ENCODE measurements at places on chromosomes 5 and 9. TPM values are rescaled to one million over a fixed set of nuclear protein-coding genes. Genes with fewer than 3 reads are reported as not detected.

DNA sequence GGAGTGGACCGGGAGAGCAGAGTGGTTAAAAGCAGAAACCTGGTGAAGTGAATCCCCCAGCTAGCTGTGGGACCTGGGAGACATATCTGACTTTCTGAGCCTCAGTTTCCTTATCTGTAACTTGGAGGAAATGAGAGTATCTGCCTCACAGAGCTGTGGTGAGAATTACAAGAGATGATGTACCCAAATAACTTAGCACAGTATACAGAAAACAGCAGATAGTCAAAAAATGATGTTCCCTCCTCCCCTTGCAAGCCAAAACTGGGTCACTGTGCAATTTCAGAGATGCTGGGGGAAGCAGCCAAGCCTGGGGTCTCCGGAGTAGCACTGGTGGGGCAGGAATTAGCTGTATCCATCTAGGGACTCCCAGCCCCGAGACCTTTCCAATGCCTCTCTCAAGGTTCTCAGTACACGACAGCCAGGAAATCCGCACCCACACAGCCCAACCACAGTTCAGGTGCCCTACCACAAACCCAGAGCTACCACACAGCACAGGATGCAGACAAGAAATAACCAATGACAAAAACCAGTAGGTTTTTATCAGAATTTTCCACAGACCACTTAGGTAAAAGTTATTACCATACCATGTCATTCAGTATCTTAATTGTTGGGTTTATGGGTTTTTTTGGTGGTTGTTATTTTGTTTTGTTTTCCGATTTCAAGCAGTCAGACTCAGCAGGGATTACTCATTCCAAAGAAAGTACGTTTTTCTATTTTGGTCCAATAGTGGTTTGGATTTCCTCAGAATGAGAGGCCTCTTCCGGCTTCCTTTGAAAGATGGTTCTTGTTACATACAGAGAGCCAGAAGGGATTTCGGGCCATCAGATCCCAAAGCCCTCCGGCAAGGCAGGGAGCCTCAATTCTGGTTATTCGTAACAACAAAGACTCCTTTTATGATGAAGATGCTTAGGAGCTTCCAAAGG, 4.9 kb upstream of the HRH2 start:
- H3K36me3 ChIP-seq, result no peaks in the 10 kb centered on the region
- no peaks in the 10 kb centered on the region for H3K27me3 ChIP-seq
- H3K4me1 ChIP-seq, result no peaks in the 10 kb centered on the region
- H3K4me3 ChIP-seq, result no peak overlapping the region

DNA sequence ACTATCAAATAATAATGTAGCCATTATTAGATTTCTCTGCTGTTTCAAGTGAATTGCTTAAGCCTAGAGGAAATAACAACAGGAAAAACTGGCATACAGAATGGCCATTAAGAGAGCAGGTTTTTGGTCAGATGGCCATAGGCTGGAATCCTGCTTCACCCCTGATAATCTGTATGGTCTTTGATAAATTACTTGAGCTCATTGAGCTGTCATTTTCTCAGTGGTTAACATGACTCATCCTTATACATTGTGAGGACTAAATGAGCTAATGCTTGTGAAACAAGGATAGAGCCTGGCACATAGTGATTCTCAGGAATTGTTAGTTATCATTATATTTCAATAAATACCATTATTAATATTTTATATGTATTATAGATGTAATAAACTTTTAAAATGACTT, 516.5 kb downstream of the KIF4B start:
- no peaks in the 10 kb centered on the region for H3K36me3 ChIP-seq
- H3K27ac ChIP-seq, result no peak overlapping the region
- H3K4me3 ChIP-seq, result no peak overlapping the region
- no peak for DNase-seq
- no peaks in the 10 kb centered on the region for H3K27me3 ChIP-seq
- no peaks in the 10 kb centered on the region for H3K4me1 ChIP-seq

GRCh38 chr5:141488591-141489561, at the start of gene PCDHGC5:
Gene PCDHGC5, plus strand, starts transcription at chr5:141489081. Its CDS starts 160 bp downstream, at chr5:141489241.
- peaks cover 43% of the 10 kb centered on the region for H3K36me3 ChIP-seq
- no peak within 1 kb of the TSS for H3K4me3 ChIP-seq
- DNase-seq, result no peak
- H3K4me1 ChIP-seq, result peaks cover 13% of the 10 kb centered on the region

DNA sequence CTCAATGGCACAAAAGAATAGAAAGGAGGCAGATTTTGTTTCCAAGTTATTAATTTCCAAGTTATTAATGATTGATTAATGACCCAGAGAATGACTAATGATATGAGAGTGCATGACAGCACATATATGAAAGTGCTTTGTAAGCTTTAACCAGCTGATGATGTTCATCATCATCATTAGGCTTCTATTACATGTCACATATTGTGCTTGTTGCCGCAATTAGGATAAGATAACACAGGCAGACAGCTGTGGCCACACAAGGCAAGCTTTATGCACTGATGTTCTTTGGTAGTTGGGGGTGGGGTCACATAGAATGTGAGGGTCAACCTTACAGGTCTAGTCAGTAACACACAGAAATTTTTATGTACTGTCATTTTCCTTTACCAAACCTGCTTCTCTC, 219.7 kb downstream of the TRPM3 start:
- no peaks in the 10 kb centered on the region for H3K27me3 ChIP-seq
- DNase-seq, result no peak
- no peak overlapping the region for H3K27ac ChIP-seq
- no peaks in the 10 kb centered on the region for H3K36me3 ChIP-seq
- no peak overlapping the region for H3K4me3 ChIP-seq

GRCh38 chr5:32443145-32443540, 1.4 kb downstream of the ZFR start:
- H3K36me3 ChIP-seq, result no peaks in the 10 kb centered on the region
- peaks cover 4% of the 10 kb centered on the region for H3K27me3 ChIP-seq
- peak overlapping the region; percentile 97 for H3K4me3 ChIP-seq
- peaks cover 11% of the 10 kb centered on the region for H3K4me1 ChIP-seq

DNA sequence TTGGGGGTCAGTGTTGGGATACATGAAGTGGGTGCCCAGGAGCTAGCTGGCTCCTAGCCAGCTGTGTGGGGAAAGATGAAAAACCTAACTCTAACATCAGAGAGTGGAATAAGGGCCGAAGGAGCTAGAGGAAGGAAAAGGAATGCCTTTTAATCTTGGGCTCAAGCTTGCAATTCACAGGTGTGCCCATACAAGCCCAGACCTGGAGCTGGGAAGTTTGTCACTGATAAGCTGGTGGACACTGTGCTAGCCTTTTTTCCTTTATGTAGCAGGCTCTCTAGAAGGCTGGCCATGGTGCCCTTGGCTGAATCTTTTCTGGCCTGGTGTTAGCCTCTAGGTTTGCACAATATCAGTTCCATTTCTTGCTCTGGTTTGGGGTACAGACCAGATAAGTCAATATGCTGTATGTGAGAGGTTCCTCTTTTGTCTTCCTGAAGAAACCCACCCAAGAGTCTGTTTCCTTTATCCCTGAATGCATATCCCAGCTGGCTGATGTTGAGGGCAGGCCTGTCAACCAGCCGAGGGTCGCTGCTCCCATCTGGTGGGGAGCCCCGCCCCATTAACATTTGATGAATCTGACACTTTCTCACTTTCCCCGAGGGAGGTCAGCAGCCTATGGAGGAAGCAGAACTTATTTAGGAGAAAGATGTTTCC, 92.4 kb upstream of the CXCL14 start:
- H3K27ac ChIP-seq, result no peak overlapping the region
- no peaks in the 10 kb centered on the region for H3K27me3 ChIP-seq
- DNase-seq, result no peak
- H3K4me3 ChIP-seq, result no peak overlapping the region

DNA sequence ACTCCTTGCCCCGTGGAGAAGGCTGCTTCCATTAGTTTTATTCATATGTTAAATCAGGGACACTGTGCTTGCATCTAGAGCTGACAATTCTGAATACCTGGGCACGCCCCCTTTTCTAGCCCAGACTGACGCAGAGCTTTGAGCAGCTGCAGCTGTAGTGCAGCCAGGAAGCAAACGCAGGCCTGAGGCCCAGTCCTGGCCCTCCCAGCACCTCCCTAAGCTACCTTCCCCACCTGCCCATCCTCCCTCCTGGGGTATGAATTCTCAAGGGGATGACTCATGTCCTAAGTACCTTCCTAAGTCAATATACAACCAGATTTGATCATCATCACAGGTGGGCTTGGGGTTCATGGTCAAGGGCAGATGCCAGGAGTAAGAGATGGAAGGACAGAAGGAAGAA, 3.5 kb downstream of the PHF19 start:
- H3K4me1 ChIP-seq, result peaks cover 3% of the 10 kb centered on the region
- no peak overlapping the region for H3K4me3 ChIP-seq
- DNase-seq, result no peak
- no peaks in the 10 kb centered on the region for H3K27me3 ChIP-seq

GRCh38 chr5:172113036-172113435, 75.0 kb downstream of the STK10 start:
- H3K27ac ChIP-seq, result no peak overlapping the region
- no peaks in the 10 kb centered on the region for H3K27me3 ChIP-seq
- DNase-seq, result no peak
- H3K36me3 ChIP-seq, result no peaks in the 10 kb centered on the region
- H3K4me3 ChIP-seq, result no peak overlapping the region

- no peaks in the 10 kb centered on the region for H3K4me1 ChIP-seq
- H3K27ac ChIP-seq, result no peak overlapping the region
- DNase-seq, result no peak
- H3K4me3 ChIP-seq, result no peak overlapping the region
- no peaks in the 10 kb centered on the region for H3K36me3 ChIP-seq
- no peaks in the 10 kb centered on the region for H3K27me3 ChIP-seq
These were observed 247.0 kb downstream of the CHSY3 start for GRCh38 chr5:130151239-130151638.

GRCh38 chr9:125202846-125203618, 2.7 kb downstream of the RABEPK start:
- no peaks in the 10 kb centered on the region for H3K27me3 ChIP-seq
- no peaks in the 10 kb centered on the region for H3K36me3 ChIP-seq
- H3K27ac ChIP-seq, result no peak overlapping the region
- no peaks in the 10 kb centered on the region for H3K4me1 ChIP-seq
- no peak for DNase-seq

GRCh38 chr5:132594170-132594569, 37.4 kb downstream of the RAD50 start:
- no peaks in the 10 kb centered on the region for H3K4me1 ChIP-seq
- peaks cover 22% of the 10 kb centered on the region for H3K36me3 ChIP-seq
- H3K27ac ChIP-seq, result no peak overlapping the region
- H3K27me3 ChIP-seq, result no peaks in the 10 kb centered on the region

DNA sequence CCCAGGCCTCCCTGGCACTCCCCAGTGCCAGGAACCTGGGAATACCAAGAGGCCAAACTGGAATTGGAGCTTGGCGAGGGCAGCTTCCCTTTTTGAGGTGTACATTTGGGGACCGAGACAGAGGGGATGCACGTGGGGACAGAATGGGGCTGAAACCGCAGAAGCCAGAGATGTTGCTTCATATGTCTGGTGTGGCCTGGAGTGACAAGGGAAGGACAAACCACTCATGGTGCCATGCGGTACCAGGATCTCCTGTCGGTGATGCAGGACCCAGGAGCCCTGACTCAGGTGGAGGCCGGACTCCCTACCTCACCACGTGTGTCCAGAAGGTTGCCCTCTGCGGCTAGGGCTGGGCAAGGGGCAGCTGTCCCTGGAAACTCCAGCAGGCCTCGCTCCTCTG, 4.0 kb upstream of the CSF2 start:
- peaks cover under 1% of the 10 kb centered on the region for H3K4me1 ChIP-seq
- H3K4me3 ChIP-seq, result no peak overlapping the region
- H3K27me3 ChIP-seq, result no peaks in the 10 kb centered on the region
- no peak overlapping the region for H3K27ac ChIP-seq

GRCh38 chr5:11000515-11001353, 239.7 kb upstream of the DAP start:
- no peaks in the 10 kb centered on the region for H3K36me3 ChIP-seq
- no peaks in the 10 kb centered on the region for H3K27me3 ChIP-seq
- H3K4me1 ChIP-seq, result peaks cover 8% of the 10 kb centered on the region
- H3K4me3 ChIP-seq, result no peak overlapping the region

- H3K27me3 ChIP-seq, result no peaks in the 10 kb centered on the region
- H3K36me3 ChIP-seq, result no peaks in the 10 kb centered on the region
- no peak for DNase-seq
- no peak overlapping the region for H3K27ac ChIP-seq
- no peak overlapping the region for H3K4me3 ChIP-seq
These were observed 174.3 kb downstream of the TRPM3 start for GRCh38 chr9:70947086-70947485.

- no peaks in the 10 kb centered on the region for H3K36me3 ChIP-seq
- H3K4me3 ChIP-seq, result no peak overlapping the region
- DNase-seq, result no peak
- H3K27ac ChIP-seq, result no peak overlapping the region
These were observed 129.1 kb downstream of the EBF1 start for GRCh38 chr5:158970569-158971014.

- H3K36me3 ChIP-seq, result peaks cover 3% of the 10 kb centered on the region
- peaks cover 25% of the 10 kb centered on the region for H3K4me1 ChIP-seq
- no peak for DNase-seq
- no peaks in the 10 kb centered on the region for H3K27me3 ChIP-seq
- no peak overlapping the region for H3K27ac ChIP-seq
- H3K4me3 ChIP-seq, result no peak overlapping the region
These were observed 68.9 kb upstream of the STXBP1 start for GRCh38 chr9:127543221-127543620.

- no peaks in the 10 kb centered on the region for H3K4me1 ChIP-seq
- H3K36me3 ChIP-seq, result no peaks in the 10 kb centered on the region
- H3K4me3 ChIP-seq, result no peak overlapping the region
- H3K27ac ChIP-seq, result no peak overlapping the region
These were observed 709.3 kb upstream of the RGMB start for GRCh38 chr5:98064118-98064685.

- H3K27me3 ChIP-seq, result no peaks in the 10 kb centered on the region
- H3K36me3 ChIP-seq, result no peaks in the 10 kb centered on the region
These were observed 559 bp downstream of the ROR2 start for GRCh38 chr9:91949392-91949945.

DNA sequence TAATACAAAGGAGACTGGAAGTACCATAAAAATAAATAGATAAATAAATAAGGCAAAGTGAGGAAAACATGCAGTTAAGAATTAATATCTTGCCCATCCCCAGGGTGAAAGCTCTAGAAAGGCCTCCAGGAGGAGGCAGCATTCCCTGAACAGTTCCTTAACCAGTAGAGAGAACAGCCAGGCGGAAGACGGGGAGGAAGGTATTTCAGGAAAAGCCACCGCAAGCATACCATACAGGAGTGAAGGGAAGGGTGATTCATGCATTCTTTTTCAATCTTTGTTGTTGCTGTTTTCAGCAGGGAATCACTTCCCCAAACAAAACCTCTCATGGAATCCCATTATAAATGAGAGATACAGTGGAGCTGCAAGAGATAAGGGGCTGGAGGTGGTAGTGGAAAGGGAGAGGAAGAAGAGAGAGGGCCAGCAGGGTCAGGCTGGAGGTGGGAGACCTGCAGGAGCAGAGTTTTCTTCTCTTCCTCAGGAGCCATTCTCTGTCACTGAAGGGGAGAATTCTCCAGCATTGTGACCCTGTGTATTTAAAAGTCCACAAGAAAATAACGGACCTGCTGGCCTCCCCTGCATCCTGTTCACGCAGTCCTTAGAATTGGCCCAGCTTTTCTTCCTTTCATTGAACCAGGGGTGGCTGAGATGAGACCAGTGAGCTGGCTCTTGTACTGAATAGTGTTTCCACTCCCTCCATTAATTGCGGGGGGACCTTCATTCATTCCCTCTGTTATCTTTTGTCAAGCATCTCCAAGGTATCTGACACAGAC, 255.9 kb downstream of the FAM114A2 start:
- H3K4me3 ChIP-seq, result no peak overlapping the region
- DNase-seq, result no peak
- no peaks in the 10 kb centered on the region for H3K4me1 ChIP-seq
- H3K27ac ChIP-seq, result no peak overlapping the region

CRHBP gene
- polyA plus RNA-seq, result 0.30 TPM

FST gene
- 3.2 TPM for polyA plus RNA-seq

IL4 gene
- polyA plus RNA-seq, result not detected

EPB41L4A gene
- 6.7 TPM for polyA plus RNA-seq

TMEM171 gene
- polyA plus RNA-seq, result 0.54 TPM

CYLC2 gene
- not detected for polyA plus RNA-seq

Data from lung (tissue), 17 donors.